BJ (cell line): ENCODE measurements at places on chromosomes 2 and 18.
A peak's percentile ranks its signal among the peaks of the same experiment; 100 is the strongest.

DNA sequence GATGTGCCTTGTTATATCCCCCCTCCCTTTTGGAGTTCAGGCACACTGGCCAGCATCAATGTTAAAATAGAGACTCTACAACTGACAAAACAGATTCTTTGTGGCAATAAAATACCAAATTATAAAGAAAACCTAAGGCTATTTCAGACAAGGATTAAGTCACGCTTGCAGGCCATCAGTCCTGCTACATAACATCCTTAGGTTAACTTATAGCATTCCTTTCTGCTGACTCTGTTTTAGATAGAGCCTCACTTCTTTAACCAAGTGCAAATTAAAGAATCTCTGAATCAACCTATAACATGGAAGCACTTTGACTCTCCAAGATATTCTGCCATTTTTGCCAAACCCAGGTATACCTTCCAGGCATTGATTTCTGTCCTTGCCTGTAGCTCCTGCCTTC lies 784.6 kb downstream of the RNF144A start:
- no peak for DNase-seq

DNA sequence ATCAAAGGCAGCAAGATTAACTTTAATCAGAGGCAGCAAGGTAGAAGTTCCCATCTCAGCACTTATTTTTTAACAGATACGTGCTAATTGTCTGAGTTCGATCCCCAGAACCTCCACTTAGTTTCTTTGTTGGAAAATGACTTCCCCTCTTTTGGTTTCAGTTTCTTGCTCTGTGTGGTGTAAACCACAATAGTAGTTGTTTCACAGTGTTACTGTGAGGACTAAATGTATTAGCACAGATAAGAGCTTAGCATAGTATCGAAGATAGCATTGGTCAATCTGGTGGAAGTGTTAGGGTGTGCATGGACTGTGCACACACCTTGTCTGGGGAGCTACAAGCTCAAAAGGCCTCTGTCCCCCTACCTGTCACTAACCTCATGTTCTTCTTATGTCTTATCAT lies 988.3 kb upstream of the GYPC start:
- DNase-seq, result no peak

GRCh38 chr2:105757433-105757832 lies 12.7 kb downstream of the NCK2 start:
- DNase-seq, result no peak

DNA sequence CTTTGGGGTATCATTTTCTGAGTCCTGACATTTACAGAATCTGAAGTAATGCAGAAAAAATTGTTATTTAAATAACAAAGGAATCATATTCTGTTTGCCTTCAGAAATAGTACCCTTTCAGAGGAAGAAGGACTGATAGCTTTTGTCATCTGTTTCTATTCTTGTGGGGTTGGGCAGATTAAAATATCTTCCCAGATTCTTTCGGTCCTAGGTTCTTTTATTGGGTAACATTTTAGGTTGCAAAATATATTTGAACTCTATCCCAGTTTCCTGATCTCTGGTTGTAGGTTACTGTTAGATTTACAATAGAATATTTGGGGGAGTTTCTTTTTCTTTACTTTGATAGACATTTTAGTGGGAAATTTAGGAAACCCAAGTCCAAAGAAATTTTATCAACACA lies 550.5 kb downstream of the SPAG16 start:
- peak; percentile 52 for DNase-seq

DNA sequence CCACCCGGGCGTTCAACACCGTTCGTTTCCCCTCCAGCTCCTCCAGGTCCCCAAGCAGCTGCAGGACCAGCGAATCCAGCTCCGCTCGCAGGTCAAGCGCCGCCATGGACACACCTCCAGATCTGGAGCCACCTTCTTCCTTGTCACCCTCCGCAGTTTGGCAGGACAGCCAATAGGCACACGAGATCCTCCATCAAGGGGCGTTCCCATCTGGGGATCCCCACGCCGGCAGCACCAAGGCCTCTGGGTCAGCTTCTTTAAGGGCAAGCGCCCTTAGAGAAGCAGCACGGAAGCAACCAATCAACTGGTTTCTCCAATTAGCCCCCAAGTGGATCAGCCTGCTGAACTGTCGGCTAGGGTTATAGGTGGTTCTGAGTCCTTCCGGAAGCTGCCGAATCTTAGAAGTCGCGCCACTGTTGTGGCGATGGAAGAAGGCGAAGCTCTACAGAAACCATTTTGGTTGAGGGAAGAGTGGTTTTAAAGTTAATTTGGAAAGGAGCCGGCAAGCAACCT lies 621 bp upstream of the IMP4 start:
- DNase-seq, result peak; percentile 81

GRCh38 chr2:169065864-169066517 lies 3.4 kb upstream of the DHRS9 start:
- DNase-seq, result no peak

DNA sequence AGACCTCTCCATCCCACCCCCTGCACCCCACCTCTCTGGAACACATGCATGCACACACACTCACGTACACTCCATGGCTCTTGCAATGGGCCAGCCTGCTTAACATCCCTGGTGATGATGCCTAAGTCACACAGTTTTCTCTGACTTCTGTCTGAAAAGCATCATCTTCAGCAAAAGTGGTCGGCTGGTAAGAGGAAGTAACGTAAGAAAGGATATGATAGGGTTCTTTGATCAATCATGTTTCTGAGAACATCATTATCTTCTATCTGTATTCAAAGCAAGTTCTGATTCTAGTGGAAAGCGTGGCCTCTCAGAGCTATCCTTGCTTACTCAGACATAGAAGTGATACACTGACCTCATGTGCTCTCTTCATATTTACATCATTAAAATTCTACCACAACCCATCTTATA lies 11.4 kb upstream of the NDUFV2 start:
- no peak for DNase-seq

DNA sequence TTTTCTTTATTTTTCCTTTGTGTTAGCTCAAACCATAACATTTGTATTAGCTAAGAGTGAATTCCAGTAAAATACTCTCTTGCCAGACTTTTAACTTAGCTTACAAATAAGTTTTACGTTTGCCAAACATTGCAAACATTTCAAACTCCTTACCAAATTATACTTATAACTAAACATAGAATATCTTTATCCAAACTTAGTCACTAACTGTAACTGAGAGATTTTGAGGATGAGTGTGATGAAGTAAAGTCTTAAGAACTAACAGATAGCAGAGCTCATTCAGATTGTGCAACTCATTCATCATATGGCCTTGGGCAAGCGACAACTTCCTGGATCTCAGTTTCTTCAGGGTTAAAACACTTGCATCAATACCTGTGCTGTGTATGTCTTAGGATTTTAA lies 533.7 kb downstream of the TDRD15 start:
- no peak for DNase-seq

DNA sequence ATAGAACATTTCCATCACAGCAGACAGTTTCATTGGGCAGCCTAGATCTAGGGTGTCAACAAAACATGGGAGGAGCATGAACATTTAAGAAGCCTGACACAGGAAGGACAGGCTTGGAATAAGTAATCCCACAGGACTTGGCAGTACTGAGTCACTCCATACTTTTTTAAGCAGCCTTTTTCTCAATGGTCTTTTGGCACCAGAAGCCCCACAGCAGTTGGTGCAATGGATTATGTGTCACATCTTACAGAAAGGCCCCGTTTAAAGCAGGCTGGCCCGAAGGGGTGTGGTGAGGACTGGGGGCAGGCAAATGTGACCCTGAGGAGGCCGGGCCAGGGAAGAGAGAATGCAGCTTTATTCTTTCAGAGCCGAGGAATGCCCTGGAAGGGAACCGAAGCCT lies 26.6 kb downstream of the SPTBN1 start:
- peak; percentile 50 for DNase-seq

- no peak for DNase-seq
Measured at GRCh38 chr2:190099890-190100697, 37.6 kb upstream of the MSTN start.

- DNase-seq, result no peak
Measured at GRCh38 chr2:219439506-219439905, 4.9 kb downstream of the SPEG start.

DNA sequence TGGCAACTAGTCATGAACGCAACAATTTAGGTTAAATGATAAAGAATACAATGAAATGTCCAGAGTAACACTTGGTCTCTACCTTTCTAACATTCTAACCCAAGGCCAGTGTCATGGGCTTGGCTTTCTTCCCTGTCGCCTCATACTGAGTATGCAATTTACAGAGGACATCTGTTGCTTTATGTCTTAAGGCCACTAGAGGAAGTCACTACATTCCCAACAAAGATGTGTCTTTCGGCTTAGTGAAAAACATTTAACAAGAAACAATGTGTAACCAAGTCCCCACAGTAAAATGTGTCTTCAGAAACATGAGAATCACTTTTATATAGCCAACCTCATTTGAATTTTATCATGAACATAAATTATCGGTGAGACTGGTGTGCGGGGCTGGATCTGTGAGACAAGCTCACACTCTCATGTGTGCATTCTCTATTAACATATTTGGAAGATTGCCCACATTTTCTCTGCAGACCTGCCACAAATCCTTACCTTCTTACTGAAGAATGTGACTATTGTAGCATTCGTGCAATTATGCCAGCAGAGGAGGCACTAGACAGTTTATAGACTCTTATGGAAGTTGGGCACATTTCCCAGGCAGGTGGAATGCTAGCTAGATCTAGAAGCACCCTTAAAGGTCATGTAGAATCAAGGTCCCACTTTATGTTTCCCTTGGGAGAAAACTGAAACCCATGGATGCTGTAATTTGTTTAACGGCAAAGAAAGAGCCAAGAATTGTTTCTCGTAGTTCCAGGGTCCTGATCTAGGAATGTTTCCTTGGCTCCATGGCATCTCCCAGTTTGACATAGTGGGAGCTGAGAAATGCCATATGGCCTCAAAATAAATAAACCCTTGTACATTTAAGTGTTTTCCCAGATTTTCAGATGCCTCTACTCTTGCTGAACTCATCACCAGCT lies 101.8 kb downstream of the CD226 start:
- no peak for DNase-seq

DNA sequence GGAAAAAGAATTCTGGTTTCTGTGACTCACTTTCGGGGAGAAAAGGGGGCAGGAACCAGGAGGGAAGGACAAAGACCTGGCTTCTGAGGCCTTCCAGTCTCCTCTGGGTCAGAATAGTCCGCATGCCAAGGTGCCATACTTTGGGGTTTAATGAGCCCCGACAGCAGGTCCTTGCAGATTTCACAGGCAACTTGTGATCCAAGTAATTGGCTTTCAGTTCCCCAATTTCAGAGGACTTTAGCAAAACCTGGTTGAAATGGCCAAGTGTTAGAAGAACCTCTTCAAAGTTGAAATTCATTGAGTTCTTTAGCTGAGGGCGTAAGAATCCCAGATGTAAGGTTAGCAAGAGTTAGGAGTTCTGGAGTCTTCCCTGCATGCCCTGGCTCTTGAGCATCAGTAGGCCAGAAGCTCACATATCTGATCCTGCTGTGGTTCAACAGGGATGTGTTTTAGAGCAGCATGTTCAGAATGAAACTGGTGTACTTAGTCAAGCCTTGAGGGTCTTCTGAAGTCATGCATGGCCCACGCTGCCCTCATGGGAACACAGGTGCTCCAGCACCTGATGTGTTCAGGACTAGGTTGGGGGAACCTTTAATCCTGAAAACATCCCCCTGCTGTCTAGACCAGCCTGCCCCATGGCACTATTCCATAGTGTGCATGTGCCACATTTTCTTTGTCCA lies 143.0 kb downstream of the NUP35 start:
- DNase-seq, result no peak

DNA sequence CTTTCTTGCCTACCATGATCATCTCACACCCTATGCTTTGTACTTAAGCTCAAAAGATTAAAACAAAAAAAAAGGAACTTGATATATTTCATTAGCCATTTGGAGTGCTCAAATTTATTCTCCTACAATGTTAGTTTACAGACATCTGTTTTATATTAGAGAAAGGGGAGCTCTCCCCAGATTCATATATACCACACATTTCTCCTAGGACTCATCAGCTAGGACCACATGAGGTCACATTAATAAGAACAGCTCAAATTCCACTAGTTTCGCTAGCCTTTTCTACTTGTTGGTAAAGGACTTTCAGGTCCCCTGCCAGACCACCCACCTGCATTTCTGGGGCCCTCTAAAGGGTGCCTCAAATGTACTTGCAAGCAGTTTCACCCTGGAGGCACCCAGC lies 151.2 kb upstream of the MMADHC start:
- no peak for DNase-seq

GRCh38 chr2:203453858-203454451 lies 81.1 kb downstream of the RAPH1 start:
- DNase-seq, result no peak

DNA sequence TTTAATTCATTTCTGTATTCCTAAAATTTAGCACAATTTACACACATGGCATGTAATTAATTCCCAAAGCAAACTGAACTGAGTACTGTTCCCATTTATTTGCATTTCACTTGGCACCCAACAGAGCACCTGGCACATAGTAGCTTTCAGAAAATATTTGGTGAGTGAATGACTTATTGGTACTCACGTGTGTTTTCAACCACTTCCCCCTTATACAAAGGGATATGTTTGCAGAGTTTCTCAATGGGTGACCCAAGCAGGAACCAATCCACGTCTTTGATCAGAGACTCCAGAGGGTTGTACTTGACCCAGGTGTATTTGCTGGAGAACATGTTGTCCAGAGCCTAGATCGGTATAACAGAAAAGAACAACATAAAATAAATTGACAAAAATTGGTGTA lies 6.6 kb downstream of the GKN2 start:
- DNase-seq, result no peak

DNA sequence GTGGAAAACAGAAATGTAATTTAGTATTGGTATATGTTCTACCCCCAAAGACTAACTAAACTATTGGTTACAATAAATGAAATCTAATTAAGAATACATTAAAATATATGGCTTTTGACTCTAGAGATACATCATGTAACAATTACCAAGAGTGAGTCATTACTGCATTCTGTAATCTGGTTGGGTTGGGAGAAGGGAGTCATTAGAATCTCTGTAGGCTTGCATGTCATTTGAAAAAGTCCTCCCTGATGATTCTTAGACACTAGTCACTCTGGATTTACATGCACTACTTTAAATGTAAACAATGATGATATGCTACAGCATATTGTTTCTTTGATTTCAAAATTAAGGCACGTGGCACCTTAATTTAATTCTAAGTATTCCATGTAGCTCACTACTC lies 293.4 kb upstream of the CHST9 start:
- DNase-seq, result no peak

DNA sequence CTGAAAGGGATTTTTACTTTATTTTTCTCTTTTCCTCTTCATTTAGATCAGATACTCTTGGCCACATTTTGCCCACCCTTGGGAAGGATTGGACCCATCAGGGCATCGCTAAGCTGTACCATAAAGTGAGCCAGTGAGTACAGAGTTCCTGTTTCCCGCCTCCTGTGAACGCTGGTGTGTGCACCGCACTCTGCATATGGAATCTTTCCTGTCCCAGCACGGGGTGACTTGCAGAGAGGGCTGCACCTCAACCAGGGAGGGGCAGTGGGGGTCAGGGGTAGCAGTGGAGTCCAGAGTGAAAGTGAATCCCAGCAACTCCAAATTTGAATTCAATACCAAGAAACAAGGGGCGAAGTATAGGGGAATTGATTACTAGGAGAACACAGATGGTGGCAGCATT lies 58.6 kb downstream of the LPIN1 start:
- no peak for DNase-seq

DNA sequence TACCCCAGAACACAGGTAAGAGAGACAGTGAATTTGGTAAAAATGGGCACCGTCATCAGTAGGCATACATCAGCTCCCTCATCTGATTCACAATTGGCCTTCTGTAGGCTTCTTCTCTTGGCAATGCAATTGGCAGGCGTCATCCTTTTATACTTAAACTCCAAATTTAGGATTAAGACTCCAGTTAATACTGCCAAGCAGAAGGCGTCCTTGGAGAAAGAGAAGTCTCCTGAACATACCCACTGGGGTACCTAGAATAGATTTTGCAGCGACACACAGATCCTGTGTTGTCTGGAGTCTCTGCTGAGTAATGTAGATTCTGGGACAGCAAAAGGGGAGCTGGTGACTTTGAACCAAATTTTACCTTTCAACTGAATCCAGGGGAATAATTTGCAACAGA lies 592 bp upstream of the METAP1D start:
- no peak for DNase-seq
